ENCODE measurements at places on chromosomes 11 and 22. TPM values are rescaled to one million over a fixed set of nuclear protein-coding genes. Genes with fewer than 3 reads are reported as not detected.
A peak's percentile ranks its signal among the peaks of the same experiment; 100 is the strongest.

DNA sequence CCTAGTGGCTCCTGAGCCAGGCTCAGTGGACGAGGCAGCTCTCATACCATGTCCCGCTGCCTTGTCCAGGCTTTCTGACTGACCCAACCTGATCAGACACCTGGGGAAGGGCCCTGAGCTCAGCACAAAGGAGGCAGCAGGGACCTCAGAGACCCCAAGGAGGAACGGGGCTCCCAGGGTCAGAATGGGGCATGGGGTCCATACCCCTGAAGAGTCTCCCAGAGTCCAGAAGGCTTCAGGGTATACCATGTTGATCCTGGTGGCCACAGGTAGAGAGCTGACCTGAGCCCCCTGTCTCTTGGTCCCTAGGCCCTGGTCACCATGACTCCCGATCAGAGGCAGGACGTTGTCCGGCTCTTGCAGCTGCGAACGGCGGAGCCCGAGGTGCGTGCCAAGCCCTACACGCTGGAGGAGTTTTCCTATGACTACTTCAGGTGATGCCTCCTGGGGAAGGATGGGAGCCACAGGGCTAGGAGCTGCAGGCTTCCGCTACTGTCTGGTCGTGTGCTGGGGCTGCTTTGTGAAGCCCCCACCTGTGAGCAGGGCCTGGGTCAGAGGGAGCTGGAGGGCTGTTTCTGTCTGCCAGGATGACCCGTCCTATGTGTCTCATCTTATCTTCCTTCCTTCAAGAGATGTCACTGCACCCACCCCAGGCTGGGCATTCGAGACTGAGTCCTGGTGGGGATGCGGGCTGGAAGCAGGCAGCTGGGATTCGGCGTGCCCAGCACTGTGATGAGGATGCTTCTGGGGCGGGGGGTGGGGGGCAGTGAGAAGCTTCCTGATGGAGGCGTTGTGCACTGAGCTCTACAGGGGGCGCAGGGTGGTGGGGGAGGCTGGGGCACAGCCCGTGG, 74.2 kb downstream of the MYO7A start:
- no peaks in the 10 kb centered on the region for H3K36me3 ChIP-seq
- no peak overlapping the region for H3K4me3 ChIP-seq
- H3K27ac ChIP-seq: no peak overlapping the region
- H3K4me1 ChIP-seq: no peaks in the 10 kb centered on the region
- DNase-seq: no peak

- no peak for DNase-seq
- no peak overlapping the region for H3K4me3 ChIP-seq
- H3K4me1 ChIP-seq: peaks cover 9% of the 10 kb centered on the region
- no peaks in the 10 kb centered on the region for H3K27me3 ChIP-seq
- H3K27ac ChIP-seq: peak overlapping the region; percentile 59
Observed at GRCh38 chr11:10600570-10601248, 32.2 kb upstream of the LYVE1 start.

- H3K36me3 ChIP-seq: no peaks in the 10 kb centered on the region
- no peak overlapping the region for H3K27ac ChIP-seq
- no peak overlapping the region for H3K4me3 ChIP-seq
- H3K4me1 ChIP-seq: no peaks in the 10 kb centered on the region
- H3K27me3 ChIP-seq: no peaks in the 10 kb centered on the region
- DNase-seq: no peak
Observed at GRCh38 chr11:109267293-109268095, 154.5 kb upstream of the C11orf87 start.

DNA sequence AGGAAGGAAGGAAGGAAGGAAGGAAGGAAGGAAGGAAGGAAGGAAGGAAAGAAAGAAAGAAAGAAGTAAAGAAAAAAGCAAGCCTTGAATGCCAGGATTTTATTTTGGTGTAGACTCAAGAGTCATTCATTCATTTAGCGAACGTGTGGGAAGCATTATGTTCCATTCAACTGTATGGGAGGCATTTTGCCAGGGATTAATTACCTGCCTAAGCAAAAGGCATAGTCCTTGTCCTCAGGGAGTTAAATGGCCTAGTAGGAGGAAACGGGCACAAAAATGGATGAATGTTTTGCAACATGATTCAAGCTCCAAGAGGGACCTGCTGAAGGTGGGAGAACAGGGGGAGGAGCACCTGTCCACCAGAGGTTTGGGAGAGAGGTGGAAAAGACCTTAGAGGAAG, 16.2 kb upstream of the ZNRF3 start:
- no peak overlapping the region for H3K4me3 ChIP-seq
- DNase-seq: no peak
- peaks cover 8% of the 10 kb centered on the region for H3K4me1 ChIP-seq
- no peaks in the 10 kb centered on the region for H3K36me3 ChIP-seq
- H3K27ac ChIP-seq: no peak overlapping the region
- no peaks in the 10 kb centered on the region for H3K27me3 ChIP-seq

The ROBO4 gene
- 1.8 TPM for total RNA-seq

DNA sequence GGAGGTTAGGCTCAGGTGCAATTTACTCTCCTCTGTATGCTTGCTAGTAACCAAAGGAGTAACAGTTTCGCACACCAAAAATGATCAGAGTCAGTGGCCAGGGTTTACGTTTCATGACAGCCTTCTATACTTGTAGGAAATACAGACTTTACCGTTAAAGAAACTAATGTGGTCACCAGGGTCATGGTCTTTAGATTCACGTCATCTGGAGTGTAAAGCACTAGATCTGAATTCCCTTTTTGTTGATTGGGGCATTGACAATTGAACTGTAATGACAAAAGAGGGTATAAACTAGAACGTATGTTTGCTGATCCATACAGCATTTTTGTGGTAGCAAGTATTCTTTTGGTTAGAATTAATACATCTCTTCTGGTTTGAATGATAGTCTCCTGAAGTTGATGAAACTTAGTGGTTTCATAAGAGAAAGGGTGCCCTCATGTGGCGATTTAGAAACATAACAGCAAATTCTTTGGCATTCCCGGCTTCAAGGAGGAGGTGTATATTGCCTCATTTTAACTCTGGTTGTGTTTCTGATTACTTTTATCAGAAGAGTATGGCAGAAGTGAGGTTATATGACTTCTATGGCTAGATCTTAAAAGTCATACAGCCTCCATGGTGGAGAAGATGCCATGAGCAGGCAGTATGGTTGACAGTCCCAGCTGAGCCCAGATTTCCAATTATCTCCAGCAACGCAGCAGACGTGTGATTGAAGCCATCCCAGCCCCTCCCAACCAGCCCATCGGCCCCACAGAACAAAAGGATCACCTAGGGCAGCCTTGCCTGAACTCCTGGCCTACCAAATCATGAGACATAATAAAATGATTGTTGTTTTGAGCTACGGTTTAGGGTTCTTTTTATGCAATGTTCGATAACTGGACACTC, 35.1 kb downstream of the MMP7 start:
- no peaks in the 10 kb centered on the region for H3K27me3 ChIP-seq
- peaks cover 24% of the 10 kb centered on the region for H3K4me1 ChIP-seq
- no peak overlapping the region for H3K4me3 ChIP-seq
- DNase-seq: no peak
- no peak overlapping the region for H3K27ac ChIP-seq

- no peaks in the 10 kb centered on the region for H3K36me3 ChIP-seq
- H3K4me3 ChIP-seq: no peak overlapping the region
- peak; percentile 2 for DNase-seq
Observed at GRCh38 chr22:44249376-44250147, 63.2 kb downstream of the SHISAL1 start.

GRCh38 chr11:72451831-72452376, 17.6 kb upstream of the CLPB start:
- H3K4me1 ChIP-seq: peaks cover 4% of the 10 kb centered on the region
- DNase-seq: no peak
- H3K4me3 ChIP-seq: no peak overlapping the region
- no peaks in the 10 kb centered on the region for H3K27me3 ChIP-seq

The MPEG1 gene
- total RNA-seq: not detected

DNA sequence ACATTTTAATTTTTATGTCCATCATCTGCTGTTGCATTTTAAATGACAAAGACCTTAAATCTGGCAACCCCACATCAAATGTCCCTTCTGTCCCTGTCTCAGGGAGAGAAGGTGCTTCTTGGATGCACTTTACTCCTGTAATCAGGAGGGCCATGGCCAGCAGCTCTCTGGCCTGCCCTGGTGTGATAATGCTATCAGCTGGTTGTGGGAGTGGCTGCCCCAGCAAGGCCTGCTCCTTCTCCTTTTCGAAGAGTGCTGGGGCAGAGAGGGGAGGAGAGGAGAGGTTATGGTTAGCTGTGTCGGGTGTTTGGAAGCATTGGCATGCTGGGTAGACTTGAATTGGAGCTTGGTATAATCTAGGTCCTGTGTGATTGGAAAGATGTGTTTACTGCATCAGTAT, 12.8 kb downstream of the TNRC6B start:
- DNase-seq: peak; percentile 74
- H3K36me3 ChIP-seq: no peaks in the 10 kb centered on the region
- no peaks in the 10 kb centered on the region for H3K27me3 ChIP-seq
- H3K27ac ChIP-seq: no peak overlapping the region
- H3K4me3 ChIP-seq: no peak overlapping the region
- peaks cover 77% of the 10 kb centered on the region for H3K4me1 ChIP-seq

DNA sequence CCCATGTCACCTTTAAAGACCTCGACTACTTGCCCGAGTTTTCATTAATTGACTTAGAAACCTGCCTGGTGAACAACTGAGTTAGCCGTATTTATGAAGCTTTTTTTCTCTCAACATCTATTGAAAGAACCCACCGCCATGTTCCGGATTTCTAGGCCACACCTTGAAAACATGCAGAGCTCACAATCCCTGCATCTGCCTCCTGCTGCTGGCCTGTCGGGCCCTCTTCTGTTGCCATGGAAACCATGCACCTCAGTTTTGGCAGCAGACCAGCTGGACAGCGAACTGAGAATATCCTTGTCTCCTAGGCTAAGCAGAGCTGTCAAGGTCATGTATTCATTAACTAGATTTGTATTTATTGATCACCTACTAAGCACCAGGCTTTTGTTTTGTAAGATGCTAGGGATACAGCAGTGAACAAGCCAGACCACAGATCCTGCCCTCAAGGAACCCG, 4.3 kb upstream of the PATZ1 start:
- peak; percentile 43 for DNase-seq
- peaks cover 24% of the 10 kb centered on the region for H3K27me3 ChIP-seq

- no peaks in the 10 kb centered on the region for H3K27me3 ChIP-seq
- no peak for DNase-seq
- no peaks in the 10 kb centered on the region for H3K36me3 ChIP-seq
- peaks cover 30% of the 10 kb centered on the region for H3K4me1 ChIP-seq
- H3K27ac ChIP-seq: no peak overlapping the region
- no peak overlapping the region for H3K4me3 ChIP-seq
Observed at GRCh38 chr11:110124605-110125004, 31.4 kb downstream of the ZC3H12C start.

DNA sequence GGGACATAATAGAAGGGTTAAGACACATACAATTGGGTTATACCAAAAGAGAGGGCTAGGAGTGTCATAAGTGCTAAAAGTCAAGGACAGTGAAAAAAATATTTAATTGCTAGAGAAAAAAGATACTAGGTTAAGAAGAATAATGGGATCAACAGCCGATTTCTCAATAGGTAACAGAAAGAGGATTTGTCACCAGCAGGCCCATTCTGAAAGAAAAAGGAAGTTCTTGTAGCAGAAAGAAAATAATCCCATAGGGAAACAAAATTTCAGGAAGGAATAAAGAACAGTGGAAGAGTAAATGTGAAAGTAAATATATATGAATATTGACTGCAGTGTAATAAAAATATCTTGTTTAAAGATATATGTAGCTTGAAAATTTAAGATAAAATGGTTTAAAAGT, 43.3 kb upstream of the ADORA2A start:
- H3K4me3 ChIP-seq: no peak overlapping the region
- H3K27me3 ChIP-seq: no peaks in the 10 kb centered on the region
- H3K27ac ChIP-seq: no peak overlapping the region
- no peak for DNase-seq

GRCh38 chr11:71191201-71191600, 61.2 kb downstream of the SHANK2 start:
- no peak overlapping the region for H3K27ac ChIP-seq
- DNase-seq: no peak
- H3K36me3 ChIP-seq: no peaks in the 10 kb centered on the region
- no peaks in the 10 kb centered on the region for H3K27me3 ChIP-seq

DNA sequence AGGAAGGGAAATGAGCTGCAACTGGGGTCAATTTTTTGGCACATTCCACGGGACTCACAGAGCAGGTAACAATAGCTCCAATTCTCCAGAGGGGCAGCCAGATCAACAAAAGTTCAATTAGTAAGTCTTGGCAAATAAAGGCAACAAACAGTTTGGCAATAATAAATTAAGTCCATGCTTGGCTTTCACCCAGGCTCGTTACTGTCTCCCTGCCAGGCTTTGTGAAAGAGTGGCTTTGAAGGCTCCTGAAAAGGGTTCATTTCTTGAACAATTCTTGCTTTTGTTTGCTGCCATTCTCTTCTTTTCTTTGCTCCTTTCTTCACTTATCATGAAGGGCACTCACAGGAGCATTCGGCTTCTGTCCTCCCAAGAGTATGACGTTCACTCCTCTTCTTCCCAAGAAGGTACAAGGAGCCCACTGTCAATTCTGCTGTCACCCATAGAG, 123.3 kb downstream of the APIP start:
- no peaks in the 10 kb centered on the region for H3K27me3 ChIP-seq
- peaks cover 39% of the 10 kb centered on the region for H3K4me1 ChIP-seq
- peak overlapping the region; percentile 73 for H3K27ac ChIP-seq
- DNase-seq: peak; percentile 32

The OR5T1 gene
- total RNA-seq: not detected

DNA sequence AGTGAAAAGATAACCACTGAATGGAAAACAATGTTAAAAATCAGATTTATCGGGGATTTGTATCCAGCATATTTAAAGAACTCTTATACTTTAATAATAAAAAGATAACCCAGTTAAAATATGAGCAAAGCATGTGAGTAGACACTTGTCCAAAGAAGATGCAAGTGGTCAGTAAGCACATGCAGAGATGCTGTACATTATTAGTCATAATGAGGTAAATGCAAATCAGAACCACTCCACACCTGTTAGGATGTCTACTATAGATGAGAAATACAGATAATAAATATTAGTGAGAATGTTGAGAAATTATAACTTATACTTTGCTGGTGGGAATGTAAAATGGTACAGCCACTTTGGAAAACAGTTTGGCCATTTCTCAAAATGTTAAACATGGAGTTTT, 28.0 kb downstream of the QSER1 start:
- no peaks in the 10 kb centered on the region for H3K36me3 ChIP-seq
- no peaks in the 10 kb centered on the region for H3K27me3 ChIP-seq
- DNase-seq: no peak
- H3K4me1 ChIP-seq: no peaks in the 10 kb centered on the region

Measured in stomach (tissue), 19 donors.